ENCODE measurements at places on chromosomes 2 and 18.

- no peak for DNase-seq
These were observed 256.5 kb upstream of the SALL3 start for GRCh38 chr18:78722929-78723710.

GRCh38 chr2:136645236-136645828, 120.0 kb upstream of the THSD7B start:
- DNase-seq, result no peak

- DNase-seq, result no peak
These were observed 311.2 kb upstream of the LRATD1 start for GRCh38 chr2:14321357-14321756.

DNA sequence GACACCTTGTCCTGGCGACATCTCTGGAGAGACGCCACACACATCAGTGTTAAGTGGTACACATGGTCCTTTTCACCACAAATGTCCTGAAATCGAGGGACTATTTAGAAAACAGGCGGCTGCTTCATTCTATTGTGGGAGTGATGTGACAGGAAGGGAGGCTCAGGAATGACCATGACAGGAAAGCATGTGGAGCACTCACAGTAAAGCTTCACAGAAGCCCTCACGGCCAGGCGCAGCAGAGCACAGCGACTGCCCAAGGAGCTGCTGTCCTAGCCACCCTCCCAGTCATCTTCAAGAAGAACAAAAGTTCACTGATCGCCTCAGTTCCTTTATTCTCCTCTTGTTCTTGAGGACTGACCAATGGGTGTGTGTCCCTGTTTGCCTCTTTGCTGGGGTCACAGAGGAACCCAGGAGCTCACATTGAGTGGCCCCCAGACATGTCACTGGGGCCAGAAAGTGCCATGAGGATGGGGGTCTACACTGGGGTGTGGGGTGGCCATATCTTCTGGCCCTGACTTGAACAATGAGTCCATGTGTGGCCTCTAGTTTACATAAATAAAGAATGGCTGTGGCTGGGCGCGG, 84.6 kb upstream of the RANBP2 start:
- DNase-seq, result no peak

GRCh38 chr2:135997380-135997779, 12.0 kb upstream of the DARS1 start:
- DNase-seq, result peak; percentile 34

GRCh38 chr2:212228743-212229171, 309.8 kb downstream of the ERBB4 start:
- DNase-seq, result no peak

DNA sequence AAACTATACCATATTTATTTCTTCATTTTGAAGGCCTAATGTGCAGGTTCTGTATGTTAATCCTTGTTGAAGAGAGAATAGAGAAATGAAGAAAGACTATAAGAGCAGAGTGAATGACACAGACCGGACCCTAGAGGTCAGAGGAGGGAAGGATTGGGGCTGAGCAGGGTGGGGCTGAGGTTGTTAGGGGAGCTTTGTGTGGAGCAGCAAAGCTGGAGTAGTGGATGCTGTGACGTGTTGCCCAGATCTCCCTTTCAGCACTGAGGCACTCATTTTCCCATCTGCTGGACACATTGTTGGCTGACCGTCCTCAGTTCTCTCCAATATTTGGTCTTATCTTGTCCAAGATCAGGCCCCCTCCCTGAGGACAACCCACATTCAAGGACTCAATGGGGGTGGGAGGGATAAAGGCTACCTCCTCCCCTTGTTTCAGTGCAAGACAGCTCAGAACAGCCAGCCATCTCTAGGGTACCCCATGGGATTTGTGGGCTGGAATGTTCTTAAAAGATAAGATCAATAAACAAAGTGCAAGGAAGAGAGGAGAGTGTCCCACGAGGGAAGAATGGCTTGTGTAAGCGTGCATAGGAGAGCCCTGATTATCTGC, 143.6 kb downstream of the TDRD15 start:
- no peak for DNase-seq

DNA sequence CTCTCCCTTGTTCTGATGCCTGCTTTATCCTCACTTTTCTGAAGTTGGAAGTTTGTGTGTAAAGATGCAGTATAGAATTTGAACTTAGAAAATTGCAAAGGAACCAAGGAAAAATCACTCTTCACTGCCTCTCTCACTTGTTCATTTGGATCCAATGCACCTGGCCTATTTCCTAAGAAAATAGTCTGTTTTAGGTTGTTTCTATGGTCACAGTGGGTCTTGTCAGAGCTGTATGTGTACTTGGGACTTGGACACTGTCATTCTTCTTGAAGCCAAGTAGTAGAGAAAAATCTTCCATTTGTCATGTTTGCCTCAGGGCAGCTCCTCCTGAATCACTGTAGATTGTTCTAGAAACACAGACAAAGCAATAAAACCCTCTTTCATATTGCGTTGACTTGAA, 80.3 kb upstream of the SESTD1 start:
- DNase-seq, result no peak

GRCh38 chr2:144679942-144680341, 160.0 kb upstream of the ZEB2 start:
- DNase-seq, result no peak

GRCh38 chr2:11657646-11658045, 12.3 kb downstream of the NTSR2 start:
- DNase-seq, result no peak

DNA sequence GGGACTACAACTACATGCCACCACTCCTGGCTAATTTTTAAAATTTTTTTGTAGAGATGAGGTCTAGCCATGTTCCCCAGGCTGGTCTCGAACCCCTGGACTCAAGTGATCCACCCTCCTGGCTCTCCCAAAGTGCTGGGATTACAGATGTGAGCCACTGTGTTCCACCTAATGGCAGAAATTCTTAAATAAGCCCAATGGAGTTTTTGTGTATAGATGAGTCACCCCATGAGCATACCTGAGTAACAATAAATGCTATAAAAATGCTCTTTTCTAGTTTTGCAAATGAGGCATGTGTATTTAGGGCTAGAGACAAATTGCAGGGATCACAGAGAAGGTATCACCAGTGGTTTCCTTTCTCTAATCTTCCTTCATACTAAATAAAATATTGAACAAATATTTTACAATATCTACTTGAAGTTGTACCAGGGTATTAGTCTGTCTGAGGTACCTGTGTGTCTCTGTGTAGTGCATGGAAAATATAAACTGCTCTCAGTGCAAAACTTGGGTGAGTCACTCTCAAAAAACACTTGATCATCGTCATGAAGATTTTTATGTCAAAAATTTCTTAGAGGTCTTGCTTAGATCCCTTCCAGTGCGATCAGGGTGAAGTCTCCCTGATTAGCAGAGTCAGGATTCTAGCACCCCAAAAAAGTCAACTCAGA, 337.1 kb upstream of the MMADHC start:
- DNase-seq, result no peak

DNA sequence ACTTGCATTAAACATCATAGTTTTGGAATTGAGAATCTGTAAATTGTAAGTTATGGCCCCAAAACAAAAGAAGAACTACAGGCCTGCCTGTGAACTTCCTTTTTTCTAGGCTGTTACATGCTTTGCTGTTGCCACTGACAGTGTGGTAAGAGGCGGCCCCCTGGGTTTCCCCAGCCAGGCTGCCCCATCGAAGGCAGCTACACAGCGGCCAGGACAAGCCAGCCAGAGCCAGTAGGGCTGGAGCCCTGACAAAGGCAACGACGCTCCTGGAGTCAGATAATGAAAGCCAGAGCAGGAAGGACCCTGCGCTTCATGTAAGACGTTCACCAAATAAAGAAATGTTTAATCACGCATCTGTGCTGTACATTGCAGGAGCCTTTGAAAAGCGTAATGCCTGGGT, 55.0 kb downstream of the ANKRD44 start:
- DNase-seq, result peak; percentile 87

GRCh38 chr2:182642328-182642727, 73.7 kb upstream of the DNAJC10 start:
- peak; percentile 46 for DNase-seq

GRCh38 chr18:39825485-39826150, 2129.4 kb upstream of the PIK3C3 start:
- DNase-seq, result no peak

- no peak for DNase-seq
These were observed 75.5 kb upstream of the TXNDC2 start for GRCh38 chr18:9810299-9810698.

- no peak for DNase-seq
These were observed 221.6 kb downstream of the NCKAP5 start for GRCh38 chr2:133346654-133347053.

- no peak for DNase-seq
These were observed 29.4 kb downstream of the PDCL3 start for GRCh38 chr2:100592226-100592625.

DNA sequence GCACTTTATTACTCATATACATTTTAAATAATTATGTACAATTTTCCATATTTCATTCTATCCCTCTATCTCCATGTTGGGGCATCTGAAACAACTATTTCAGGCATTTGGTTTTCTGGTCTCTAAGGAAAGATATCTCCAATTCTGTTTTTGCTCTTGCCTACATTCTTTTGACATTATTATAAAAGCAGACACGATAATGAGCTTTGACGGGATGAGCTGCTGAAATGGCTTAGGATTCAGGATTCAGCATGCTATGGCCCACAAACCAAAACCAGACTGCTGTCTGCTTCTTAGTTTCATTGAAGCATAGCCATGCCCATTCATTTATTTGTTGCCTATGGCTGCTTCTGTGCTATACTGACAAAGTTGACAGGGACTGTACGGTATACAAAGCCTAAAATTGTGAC, 42.7 kb upstream of the GLS start:
- no peak for DNase-seq

DNA sequence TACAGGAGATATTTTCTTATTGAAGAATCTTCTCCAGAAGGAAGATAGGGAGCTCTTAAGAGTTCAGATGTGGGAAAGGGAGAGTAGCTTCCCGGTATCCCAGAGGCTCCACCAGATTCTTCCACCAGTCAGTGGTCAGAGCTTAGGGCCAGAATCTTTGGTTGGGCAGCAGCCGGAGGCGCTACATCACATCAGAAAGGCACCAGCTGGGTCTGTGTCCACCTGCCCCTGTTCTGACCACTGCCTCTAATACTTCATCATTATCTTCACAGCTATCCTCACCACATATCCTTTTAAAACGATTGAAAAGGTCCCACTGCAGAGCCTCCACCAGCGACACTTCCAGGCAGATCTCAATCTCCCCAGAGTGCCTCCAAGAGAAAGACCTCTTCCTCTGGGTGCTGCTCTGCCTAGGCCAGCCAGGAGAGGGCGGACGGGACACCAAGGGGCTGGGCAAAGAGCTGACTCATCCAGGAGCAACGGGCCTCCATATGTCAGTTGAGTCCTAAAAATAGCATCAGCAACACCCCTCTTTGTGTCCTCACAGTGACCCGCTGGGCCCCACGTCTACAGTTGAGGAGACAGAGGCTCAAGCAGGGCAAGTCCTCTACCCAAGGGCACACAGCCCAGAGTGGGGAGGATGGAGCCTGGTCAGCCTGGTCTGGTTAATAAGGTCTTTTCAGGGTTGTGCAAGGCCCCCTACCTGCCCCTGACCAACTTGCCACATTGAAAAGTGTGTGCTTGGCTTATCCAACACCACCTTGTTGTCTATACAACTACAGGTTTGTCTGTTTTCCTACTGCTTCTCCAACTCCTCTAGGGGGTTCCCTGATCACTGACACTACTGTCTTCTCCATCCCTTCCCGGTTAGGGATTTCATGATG, 81.2 kb downstream of the ADD2 start:
- peak; percentile 72 for DNase-seq

GRCh38 chr2:44793322-44793870, 148.1 kb upstream of the SIX3 start:
- DNase-seq, result no peak

DNA sequence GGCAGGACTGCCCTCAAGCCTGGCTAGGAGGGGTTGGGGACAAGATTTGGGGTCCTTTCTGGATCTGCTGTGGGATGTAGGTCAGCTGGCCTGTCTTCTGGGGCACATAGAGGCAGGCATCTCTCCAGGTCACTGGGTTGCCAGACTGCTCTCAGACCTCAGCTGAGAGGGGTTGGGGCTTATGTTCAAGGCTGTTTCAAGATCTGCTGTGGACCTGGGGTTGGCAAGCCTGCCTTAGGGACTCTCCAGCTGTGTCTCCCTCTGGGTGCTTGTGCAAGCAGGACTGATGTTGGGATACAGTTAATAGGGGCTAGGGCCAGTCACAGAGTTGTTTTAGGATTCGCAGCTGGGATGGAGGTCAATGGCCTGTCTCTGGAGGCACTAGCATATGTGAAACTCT, 363.0 kb upstream of the ST6GAL2 start:
- DNase-seq, result no peak

- DNase-seq, result no peak
These were observed 17.3 kb downstream of the ALPK2 start for GRCh38 chr18:58611395-58612131.

DNA sequence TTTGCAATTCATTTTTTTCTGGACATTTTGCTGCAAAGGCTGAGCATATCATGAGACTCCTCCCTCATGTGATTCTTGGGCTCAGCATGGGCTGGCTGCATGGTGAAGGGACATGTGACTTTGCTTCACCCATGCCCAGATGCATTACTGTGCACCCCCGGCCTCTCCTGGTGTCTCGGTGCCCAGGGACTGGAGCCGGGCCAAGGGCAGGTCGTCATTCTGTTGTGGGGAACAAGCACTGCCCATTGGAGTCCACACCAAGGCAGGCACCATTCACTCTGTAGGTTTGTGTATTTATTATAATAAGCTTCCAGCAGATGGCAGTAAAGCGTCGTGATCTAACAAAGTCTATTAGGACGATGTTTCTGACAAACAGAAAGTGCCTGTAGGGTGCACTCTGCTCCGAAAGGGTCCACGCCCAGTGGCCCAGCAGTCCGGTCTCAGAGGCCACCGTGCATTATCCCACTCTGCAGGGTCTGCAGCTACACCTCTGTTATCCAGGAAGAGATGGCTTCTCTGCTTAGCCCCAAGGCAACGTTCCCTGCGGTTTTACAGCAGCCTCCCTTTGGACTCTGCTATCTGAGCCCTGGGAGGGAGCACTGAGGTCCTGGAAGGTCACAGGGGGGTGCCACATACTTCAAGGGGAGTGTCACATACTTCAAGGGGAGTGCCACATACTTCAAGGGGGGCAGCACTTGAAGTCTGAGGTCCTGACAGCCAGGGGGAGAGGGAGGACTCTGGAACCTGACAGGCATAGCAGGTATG, 219.6 kb downstream of the TSN start:
- peak; percentile 84 for DNase-seq

DNA sequence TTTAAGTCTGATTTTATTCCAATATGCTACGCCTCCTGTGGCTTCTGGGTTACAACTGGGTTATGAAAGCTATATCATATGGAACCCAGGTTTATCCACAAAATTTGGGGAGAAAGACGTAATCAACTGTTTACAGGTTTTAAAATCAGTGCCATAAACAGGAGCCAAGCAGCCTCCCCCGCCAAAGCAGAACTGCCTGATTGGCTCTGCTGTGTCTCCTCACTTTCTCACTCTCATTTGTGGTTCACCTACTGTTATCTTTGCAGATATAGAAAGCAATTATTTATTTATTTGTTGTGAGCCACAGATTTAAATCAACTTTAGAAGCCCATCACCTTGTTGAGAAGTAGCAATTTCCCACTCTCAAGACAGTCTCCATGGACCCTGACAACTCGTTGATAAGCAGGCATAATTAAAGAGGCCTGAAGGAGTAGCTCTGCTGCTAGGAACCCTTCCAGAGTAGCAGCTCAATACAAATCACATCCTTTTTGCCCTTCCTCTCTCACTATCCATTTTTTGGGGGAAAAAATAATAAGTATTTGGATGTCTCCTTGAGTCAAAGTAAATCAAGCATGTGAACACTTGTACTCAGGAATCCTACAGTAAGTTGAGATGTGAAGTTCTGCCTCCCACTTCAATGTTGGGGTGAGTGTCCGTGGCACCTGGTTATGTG, 191.0 kb upstream of the CCDC150 start:
- DNase-seq, result no peak

GRCh38 chr2:210199854-210200253, 25.4 kb downstream of the ACADL start:
- DNase-seq, result no peak

GRCh38 chr2:95552911-95553310, 38.9 kb upstream of the TRIM43 start:
- DNase-seq, result no peak
